ENCODE measurements at places on chromosomes 7 and 10. TPM values are rescaled to one million over a fixed set of nuclear protein-coding genes. Genes with fewer than 3 reads are reported as not detected.
A peak's percentile ranks its signal among the peaks of the same experiment; 100 is the strongest.

- DNase-seq, result no peak
These were observed 3.4 kb downstream of the CPA4 start for GRCh38 chr7:130296221-130296951.

GRCh38 chr10:113007343-113007771, 57.3 kb downstream of the TCF7L2 start:
- peak; percentile 8 for DNase-seq

GRCh38 chr10:33478089-33478674, 143.7 kb upstream of the NRP1 start:
- no peak for DNase-seq

GRCh38 chr10:107010531-107010930, 154.0 kb downstream of the SORCS1 start:
- no peak for DNase-seq

GRCh38 chr10:94216201-94216600, 146.5 kb downstream of the NOC3L start:
- DNase-seq, result no peak

GRCh38 chr7:98834949-98835348, 34.9 kb downstream of the TMEM130 start:
- no peak for DNase-seq

GRCh38 chr10:101003639-101004206, 4.1 kb downstream of the LZTS2 start:
- DNase-seq, result no peak

DNA sequence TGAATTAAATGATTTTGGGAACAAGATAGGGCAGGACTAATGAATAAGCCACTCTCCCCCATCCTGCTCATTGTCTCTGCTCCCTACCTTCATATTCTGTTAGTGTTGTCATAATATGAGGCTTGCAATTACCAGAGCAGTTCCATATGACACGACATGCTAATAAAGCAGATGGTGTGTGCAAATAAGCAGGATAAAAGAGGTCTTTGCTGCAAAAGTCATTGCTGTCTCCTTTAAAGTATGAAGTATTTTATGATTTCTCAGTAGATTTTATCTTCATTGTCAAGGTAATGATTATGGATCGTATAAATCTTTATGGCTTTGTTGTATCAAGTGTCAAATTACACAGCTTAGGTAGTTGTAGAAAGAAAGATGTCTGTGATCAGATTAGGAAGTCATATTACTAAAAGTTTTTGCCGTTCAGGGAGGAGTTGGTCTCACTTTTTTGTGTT, 114.8 kb downstream of the SDK1 start:
- DNase-seq, result no peak

DNA sequence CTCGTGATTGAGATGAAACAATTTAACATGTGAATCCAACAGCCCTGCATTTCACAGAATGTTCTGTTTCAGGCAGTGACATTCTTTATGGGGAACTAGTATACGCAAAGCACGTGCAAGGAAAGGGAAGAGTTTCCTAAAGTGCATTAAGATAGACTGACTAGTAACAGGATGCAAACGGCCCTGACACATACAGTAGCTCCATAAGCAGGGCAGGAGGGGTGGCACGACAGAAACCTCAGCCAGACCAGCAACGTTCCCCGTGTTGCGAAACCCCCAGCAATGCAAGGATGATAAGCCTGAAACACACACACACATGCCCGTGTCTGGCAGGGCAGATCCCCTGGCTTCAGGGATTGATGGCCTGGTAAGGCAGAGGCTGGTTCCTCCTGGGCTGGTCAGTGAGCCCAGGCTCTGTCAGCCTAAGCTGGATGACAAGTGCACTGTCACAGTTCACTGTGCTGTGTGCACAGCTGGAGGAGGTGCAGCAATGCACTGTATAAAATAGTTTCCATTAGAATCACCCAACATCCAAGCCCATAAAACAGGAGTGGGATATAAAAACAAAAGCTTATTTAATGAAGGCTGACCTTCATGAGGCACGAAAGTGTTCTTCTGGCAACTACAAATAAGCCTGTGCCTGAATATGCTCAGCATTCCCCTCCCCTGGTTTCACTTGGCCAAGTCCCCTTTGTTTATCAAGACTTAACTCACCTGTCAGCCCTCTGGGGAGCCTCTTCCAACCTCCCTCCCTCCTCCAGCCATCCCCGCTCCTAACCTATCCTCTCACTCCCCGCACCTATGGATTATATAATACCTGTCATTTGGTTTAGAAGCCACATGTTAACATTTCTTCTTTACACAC, 88.8 kb downstream of the GSAP start:
- no peak for DNase-seq

DNA sequence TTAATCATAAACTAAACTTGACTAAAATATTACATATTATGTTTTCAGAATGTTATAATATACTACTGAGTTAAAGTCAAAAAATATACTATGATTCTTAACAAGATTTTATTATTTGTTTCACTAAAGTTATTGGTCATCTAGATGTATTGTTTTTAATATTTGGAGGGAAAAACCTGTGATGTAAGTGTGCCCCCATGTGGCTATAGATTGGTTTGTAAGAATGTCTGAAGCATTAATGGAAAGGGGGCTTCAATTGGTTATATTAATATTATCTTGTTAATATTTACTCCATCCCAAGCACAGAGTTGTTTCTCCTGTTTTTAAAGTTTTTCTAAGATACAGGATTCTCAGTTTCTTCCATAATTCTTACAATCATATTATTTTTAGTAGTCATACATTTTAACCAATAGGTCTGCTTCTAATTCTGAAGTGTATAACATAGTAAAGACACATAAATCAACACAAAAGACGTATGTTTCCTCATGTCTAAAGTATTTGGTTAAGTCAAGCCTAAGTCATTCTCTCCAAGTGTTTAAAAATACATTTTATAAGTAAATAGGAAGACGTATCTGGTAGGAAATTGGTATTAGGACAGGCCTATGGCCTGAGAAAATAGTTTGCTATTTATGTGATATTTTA, 58.0 kb downstream of the GNAT3 start:
- DNase-seq, result no peak

DNA sequence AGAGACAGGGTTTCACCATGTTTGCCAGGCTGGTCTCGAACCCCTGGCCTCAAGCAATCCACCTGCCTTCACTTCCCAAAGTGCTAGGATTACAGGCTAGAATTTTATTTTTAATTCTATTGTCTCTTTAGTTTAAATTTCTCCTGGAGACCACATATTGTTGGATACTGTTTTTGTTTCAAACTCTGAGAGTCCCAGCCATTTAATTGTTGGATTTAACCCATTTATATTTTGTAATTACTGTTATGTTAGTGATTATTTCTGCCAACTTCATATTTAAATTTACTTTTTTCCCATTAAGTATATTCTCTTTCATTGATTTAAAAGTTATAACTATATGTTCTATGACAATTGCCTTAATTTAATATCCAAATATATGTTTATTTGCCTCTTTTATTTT, 185.6 kb downstream of the ZNF248 start:
- DNase-seq, result no peak

- DNase-seq, result no peak
These were observed 105.2 kb downstream of the PRKCQ start for GRCh38 chr10:6474871-6475270.

- no peak for DNase-seq
These were observed 59.2 kb downstream of the C10orf90 start for GRCh38 chr10:126611303-126611702.

GRCh38 chr7:904847-905246, 28.5 kb downstream of the GET4 start:
- DNase-seq, result no peak

The TUBAL3 gene
- not detected for total RNA-seq

The HOXA4 gene
- total RNA-seq, result not detected

The ACTL6B gene
- total RNA-seq, result not detected

The FXYD4 gene
- total RNA-seq, result 0.44 TPM

The C10orf120 gene
- not detected for total RNA-seq

The HHEX gene
- total RNA-seq, result 0.16 TPM

The OR6B1 gene
- total RNA-seq, result not detected

The HOXA1 gene
- total RNA-seq, result 0.16 TPM

The MOGAT3 gene
- total RNA-seq, result not detected

The CPN1 gene
- total RNA-seq, result not detected

The CYP17A1 gene
- total RNA-seq, result not detected

The MAGI2 gene
- total RNA-seq, result 0.17 TPM
